Stimulated activated CD4-positive, alpha-beta T cell treated with anti-CD3 and anti-CD28 coated beads, Interleukin-1b, Interleukin-23, amount 100 ng/mL, for 1 hour (primary cell): ENCODE measurements at places on chromosomes 4 and X.

DNA sequence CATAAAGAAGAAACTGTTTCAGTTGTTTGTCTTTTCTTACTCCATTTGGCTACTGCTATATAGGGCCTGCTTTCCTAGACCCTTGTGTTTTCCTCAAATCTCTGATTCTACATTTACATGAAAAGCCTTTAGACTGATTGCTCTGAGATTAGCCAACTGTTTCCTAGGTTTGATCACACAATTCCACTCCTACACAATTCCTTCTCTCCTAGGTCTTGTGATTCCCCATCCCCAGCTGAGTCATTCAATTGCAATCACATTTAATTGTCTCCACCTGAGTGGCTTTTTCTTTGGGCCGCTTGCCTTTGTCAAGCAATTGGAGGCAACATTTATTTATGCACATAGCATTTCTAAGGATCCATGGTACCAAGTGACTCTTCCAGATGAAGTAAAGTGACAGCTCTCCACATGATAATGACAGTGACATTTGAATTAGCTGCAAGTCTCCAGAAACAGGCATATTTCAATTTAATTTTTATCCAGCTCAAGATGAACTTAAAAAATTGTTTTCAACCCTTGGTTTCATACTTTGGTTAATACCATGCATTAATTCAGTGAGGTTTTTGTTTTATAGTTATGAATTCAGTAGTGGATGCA lies 35.8 kb downstream of the ATXN3L start:
- no peak for DNase-seq

DNA sequence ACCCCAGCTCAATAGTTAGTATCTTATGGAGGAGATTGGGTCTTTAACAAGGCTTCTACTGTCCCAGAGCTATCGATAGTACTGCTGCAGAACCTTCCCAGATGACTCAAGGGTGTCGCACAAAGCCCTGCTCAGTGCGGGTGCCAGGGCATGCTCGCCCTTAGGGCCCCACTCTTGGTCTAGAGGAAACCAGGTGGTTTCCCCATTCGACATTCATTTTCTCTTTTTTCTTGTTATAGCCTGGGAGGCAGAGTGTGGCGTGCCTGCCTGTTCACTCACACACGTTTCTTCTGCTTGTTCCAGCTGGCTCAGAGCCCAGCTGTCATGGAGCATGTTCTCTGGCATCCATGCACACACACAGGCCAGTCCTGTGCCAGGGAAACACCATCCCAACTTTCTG lies 144.5 kb downstream of the SMIM20 start:
- DNase-seq: no peak

GRCh38 chr4:143599827-143600226 lies 86.3 kb downstream of the SMARCA5 start:
- no peak for DNase-seq

DNA sequence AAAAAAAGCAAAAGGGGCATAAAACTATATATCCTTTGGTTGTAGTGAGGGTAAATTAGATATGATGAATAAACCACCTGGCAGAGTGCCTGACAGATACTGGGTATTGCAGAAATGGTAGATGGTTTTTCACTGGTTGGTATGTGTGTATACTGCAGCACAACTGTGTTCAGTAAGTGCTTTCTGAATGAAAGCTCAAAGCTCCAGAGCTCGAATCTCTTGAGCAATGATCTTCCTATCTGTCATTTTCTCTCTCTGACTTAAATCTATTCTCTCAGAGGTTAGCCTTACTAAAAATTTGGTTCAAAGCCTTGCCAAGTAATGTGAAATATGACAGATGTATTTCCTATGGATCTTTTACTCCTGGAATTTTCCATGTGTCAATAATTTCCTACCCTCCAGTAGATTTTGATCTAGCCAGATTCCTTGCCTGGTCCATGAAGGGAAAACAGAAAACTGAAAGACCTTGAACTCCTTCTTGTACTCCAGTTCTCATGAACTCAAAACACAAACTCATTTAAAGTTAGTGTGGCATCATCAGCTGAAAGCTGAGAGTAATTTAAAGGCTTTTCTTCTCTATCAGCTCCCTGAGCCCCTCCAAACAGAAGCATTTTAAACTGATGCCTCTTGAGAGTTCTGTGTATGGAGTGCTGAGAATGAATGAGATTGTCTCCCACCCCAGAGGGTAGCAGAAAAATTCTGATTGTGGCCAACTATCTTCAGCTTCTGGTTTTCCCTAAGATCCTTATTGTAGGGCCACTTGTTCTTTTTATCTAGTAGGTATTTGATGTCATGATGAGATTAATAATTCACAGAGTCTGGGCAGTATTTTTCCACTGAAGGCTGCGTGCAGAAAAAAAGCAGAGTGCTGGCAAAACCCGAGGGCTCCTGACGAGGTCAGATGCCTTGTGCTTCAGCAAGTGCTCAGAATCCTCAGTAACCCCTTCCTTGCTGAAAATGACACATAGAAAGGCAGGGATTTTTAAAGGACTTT lies 363.4 kb upstream of the BOD1L1 start:
- DNase-seq: no peak
